ENCODE measurements at places on chromosomes 12 and 14. TPM values are rescaled to one million over a fixed set of nuclear protein-coding genes. Genes with fewer than 3 reads are reported as not detected.
A peak's percentile ranks its signal among the peaks of the same experiment; 100 is the strongest.

DNA sequence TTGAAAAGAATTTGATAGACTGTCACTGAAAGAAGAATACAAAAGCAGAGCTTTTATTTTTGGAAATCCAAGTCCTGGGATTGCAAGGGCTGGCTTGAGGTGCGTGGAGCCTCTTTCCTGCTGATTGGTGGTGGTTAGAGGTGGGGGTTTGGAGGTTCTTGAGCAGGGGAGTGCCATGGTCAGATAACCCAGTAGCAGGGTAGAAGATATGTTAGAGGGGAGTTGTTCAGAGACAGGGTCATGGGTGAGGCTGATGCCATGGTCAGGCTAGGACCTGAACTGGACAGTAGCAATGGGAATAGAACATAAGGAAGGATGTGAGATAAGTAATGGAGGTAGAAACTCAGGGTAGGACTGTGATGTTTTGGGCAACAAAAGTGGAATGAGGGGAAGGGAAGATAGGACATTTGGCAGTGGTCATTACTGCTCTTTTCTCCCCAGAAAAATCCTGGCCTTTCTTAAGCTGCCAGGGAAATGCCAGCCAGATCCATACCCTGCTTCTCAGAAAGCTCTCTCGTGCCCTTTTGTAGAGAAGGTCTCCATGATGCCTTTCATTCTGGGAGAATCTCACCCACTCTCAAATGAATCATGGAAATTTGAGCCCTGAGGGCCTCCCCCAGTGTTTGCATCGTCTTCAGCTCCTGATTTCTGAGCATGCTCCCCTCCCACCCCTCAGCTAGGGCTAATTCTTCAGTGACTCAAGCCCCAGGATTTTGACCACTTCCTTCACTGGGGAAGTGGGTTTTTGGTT, 9.5 kb downstream of the EMP1 start:
- H3K4me1 ChIP-seq = no peaks in the 10 kb centered on the region
- H3K4me3 ChIP-seq = no peak overlapping the region
- no peaks in the 10 kb centered on the region for H3K36me3 ChIP-seq
- H3K27me3 ChIP-seq = no peaks in the 10 kb centered on the region

DNA sequence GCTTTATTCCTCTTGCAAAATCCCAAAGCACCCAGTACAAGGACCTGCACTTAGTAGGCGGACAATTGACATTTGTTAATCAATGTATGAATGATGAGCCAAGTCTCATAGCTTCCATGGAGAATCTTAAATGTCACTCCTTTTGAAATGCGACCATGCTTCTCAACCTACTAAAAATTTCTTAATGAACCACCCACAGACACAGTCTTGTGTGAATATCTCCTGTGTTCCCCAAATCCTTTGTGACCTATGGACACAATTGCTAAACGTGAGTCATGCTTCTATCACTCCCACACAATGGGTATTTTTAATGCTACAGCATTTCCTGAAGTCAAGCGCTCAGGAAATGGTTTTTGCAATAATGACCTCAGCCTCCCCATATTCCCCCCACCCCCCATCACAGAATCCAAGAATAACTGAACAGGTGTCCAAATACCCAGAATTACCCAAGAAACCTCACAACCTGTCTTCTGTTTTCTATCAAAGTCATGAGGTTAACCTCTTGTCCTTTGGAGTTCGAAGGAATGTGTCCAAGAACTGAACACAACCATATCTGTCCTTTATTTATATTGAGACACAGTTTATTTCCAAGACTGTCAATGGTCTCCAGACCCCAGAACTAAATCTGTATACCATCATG, 163.6 kb upstream of the PLEKHG7 start:
- H3K36me3 ChIP-seq = no peaks in the 10 kb centered on the region
- H3K27me3 ChIP-seq = no peaks in the 10 kb centered on the region
- DNase-seq = peak; percentile 64
- peak overlapping the region; percentile 81 for H3K27ac ChIP-seq
- H3K4me1 ChIP-seq = peaks cover 48% of the 10 kb centered on the region
- H3K4me3 ChIP-seq = no peak overlapping the region

TAS2R19 gene
- total RNA-seq = 1.6 TPM

GRCh38 chr12:15428632-15429031, 106.3 kb downstream of the PTPRO start:
- no peaks in the 10 kb centered on the region for H3K36me3 ChIP-seq
- H3K4me3 ChIP-seq = no peak overlapping the region
- no peak for DNase-seq
- no peak overlapping the region for H3K27ac ChIP-seq
- no peaks in the 10 kb centered on the region for H3K27me3 ChIP-seq

DNA sequence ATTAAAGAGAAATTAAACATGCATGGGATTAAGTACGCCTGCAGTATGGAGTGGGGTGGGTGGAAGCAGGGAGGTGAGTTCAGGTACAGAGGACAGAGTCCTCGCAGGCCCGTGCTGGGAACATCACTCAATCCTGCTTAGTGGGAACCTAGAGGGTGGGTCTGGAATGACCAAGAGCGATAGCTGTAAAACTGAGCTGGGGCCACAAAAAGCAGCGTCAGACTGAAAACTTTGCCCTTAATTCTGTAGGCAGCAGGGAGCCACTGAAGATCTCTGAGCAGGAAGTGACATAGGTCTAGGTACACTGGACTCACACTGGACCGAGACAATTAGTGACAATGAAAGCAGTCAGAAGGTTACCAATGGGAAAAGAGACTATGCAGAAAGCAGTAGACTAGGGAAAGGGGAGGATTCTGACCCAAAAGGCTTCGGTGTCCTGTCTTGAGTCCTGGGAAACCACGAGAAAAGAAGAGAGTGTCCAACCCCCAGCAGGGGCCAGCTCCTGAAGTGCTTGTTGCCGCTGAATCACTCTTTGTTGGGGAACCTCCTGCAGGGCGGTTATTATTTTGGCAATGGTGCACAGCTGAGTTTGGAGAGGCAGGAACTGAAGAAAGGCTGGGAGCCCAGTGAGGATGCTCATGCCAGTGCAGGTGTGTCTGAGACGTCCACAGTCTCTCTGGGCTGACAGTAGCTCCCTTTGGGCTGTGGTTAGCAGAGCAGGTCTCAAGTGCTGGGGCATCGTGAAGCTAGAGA, 97.4 kb downstream of the PLXNC1 start:
- H3K4me1 ChIP-seq = no peaks in the 10 kb centered on the region
- no peak overlapping the region for H3K27ac ChIP-seq
- H3K4me3 ChIP-seq = no peak overlapping the region
- no peaks in the 10 kb centered on the region for H3K27me3 ChIP-seq

GRCh38 chr12:25843976-25844375, 114.5 kb upstream of the RASSF8 start:
- no peak overlapping the region for H3K4me3 ChIP-seq
- no peak overlapping the region for H3K27ac ChIP-seq
- no peaks in the 10 kb centered on the region for H3K36me3 ChIP-seq
- no peaks in the 10 kb centered on the region for H3K4me1 ChIP-seq

DNA sequence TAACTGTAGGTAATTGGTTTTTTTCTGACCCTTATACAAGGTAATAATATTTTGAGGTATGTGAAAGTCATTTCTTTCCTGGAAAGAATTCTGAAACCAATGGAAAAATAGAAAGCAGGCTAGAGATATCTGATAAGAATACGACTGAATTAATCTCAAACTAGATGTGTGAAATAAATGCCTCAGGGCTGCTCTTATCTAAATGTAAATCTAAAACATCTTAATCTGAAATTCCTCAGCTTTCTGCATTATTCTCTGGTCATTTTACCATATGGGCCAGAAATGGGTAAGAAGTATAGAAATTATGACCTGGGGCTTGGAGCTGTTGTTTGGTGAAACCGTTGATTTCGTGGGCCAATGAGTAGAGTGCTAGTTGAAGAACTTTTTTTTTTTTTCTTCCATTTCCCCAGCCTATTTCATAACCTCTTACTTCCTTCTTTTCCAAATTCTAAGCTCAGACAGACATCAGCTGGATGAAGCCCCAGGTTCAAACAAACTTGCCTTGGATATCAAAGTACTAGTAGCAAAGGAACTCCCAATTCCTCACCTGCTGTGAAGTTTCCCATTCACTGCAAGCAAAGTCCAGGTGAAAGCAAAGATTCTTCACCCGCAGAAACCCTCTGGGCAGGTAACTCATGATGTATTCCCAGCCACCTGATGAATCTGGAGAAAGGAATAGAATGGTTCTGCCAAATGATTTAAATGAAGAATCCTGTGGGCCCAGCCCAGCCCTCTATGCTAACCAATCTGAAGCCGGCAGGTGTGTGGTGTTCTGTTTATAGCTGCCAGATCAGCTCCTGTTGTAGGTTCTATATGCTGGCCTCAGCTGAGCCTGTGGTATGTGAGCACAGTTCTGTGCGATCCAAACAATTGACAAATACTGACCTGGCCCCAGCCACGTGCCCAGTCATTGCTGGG, 9.7 kb upstream of the FOS start:
- H3K27me3 ChIP-seq = no peaks in the 10 kb centered on the region
- peaks cover 6% of the 10 kb centered on the region for H3K4me1 ChIP-seq
- peak overlapping the region; percentile 75 for H3K27ac ChIP-seq
- no peak overlapping the region for H3K4me3 ChIP-seq
- no peaks in the 10 kb centered on the region for H3K36me3 ChIP-seq
- DNase-seq = peak; percentile 43

DNA sequence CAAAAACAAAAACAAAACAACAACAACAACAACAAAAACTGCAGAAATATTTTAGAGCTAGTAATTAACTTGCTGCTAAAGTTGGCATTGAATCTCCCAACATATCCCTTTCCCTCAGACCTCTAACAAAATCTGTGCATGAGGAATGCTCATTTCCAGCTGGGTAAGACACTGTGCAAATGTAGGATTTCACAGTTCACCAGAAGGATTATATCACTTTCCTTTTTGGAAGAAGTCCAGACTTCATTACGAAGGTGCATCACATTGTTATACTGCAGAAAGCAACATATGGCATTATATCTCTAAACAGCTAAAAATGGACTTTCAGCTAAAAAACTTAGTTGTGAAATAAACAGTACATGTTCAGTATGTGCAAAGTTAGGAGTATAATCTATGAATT, 341.8 kb downstream of the FSCB start:
- no peaks in the 10 kb centered on the region for H3K27me3 ChIP-seq
- H3K27ac ChIP-seq = no peak overlapping the region
- no peaks in the 10 kb centered on the region for H3K4me1 ChIP-seq
- H3K4me3 ChIP-seq = no peak overlapping the region
- no peak for DNase-seq

GRCh38 chr14:76274324-76274723, 101.6 kb upstream of the ESRRB start:
- H3K4me1 ChIP-seq = no peaks in the 10 kb centered on the region
- no peak overlapping the region for H3K27ac ChIP-seq
- DNase-seq = no peak
- no peak overlapping the region for H3K4me3 ChIP-seq
- H3K27me3 ChIP-seq = no peaks in the 10 kb centered on the region
- H3K36me3 ChIP-seq = no peaks in the 10 kb centered on the region

FKBP11 gene
- total RNA-seq = 128 TPM

DNA sequence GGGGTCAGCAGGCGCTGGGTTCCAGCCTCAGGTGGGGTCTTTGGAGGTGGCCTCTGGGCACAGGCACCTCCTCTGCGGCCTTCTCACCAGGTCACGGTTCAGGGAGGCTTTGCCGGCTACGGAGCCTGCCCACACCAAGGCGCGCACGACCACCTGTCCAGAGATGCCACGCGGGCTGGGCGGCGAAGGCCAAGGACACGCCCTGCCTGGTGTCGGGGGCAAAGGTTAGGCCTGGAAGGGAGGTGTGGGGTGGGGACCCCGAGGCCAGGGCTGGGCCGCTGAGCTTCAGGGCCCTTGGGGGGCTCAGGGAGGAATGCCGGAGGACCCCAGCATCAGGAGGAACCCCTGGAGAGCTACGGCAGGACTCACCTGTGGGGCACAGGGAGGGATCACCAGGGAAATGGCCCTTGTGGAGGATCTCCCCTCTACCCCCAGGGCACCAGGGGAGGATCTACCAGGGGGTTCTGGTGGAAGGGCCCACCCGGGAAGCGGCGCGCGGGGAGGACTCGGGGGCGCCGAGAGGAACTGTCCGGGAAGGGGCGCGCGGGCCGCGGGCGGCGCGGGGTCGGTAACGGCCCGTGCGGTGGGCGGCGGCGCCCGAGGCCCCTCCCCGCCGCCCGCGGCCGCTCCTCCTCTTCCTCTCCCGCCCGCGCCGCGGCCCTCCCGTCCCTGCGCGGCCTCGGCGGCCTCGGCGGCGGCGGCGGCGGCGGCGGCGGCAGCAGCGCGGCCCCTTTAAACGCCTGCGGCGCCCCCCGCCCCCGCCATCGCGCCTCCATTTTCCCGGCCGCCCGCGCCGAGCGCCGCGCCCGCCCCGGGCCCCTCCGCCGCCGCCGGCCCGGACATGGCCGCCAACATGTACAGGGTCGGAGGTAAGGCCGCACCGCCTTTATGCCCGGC, at the start of gene MTA1:
MTA1 (plus strand) TSS at position 633 of the 897 bp plus-strand sequence; CDS start at position 842, 209 bp downstream.
- DNase-seq = no peak
- no peaks in the 10 kb centered on the region for H3K27me3 ChIP-seq
- H3K36me3 ChIP-seq = no peaks in the 10 kb centered on the region
- peak within 1 kb of the TSS; percentile 39 for H3K27ac ChIP-seq
- H3K4me3 ChIP-seq = peak within 1 kb of the TSS; percentile 68

DNA sequence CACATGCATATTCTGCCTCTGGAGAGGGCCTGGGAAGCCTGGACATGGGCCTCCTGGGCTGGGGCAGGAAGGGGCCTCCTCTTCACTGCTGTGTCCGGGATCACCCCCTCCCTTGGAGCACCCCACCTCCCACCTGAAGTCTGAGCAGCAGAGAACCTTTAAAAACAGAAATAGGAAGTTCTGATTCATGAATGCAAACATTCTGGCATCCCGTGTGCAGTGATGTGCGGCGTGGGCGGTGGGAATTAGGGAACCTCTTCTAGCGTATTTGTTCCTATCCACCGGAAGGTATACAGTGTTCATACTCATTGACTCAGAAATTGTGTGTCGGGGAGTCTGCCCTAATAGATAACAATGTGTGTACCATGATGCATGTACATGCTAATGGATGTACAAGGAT, 46.2 kb downstream of the C14orf132 start:
- no peak for DNase-seq
- no peak overlapping the region for H3K4me3 ChIP-seq
- no peak overlapping the region for H3K27ac ChIP-seq
- H3K36me3 ChIP-seq = no peaks in the 10 kb centered on the region
- no peaks in the 10 kb centered on the region for H3K4me1 ChIP-seq

- H3K27me3 ChIP-seq = no peaks in the 10 kb centered on the region
- H3K27ac ChIP-seq = no peak overlapping the region
- DNase-seq = no peak
- H3K36me3 ChIP-seq = no peaks in the 10 kb centered on the region
Observed at GRCh38 chr12:43292699-43293098, 259.3 kb downstream of the ADAMTS20 start.

LIN7A gene
- total RNA-seq = 0.79 TPM

HSPA2 gene
- total RNA-seq = 7.2 TPM

DNA sequence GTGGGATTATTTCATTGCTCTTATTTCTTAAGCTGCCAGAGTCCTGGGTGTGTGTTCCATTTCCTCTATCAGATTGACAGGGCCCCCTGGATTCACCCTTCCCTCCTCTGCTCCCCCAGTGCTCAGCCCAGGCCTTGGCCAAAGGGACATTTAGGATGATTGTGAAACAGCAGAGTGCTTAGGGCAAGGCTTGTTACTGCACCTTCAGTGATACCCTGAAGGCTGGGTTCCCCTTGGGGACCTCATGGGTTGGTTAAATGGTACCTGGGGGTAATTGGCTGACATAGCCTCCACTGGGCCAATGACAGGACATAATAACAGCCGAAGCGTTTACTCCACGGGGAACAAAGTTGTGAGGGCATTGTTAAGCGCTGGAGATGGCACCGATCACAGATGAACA, 1.3 kb upstream of the KRT72 start:
- H3K27me3 ChIP-seq = peaks cover 8% of the 10 kb centered on the region
- no peaks in the 10 kb centered on the region for H3K4me1 ChIP-seq
- no peak overlapping the region for H3K27ac ChIP-seq

Data from pancreas (tissue), 10 donors.